ENCODE measurements at places on chromosomes 12 and 14.

GRCh38 chr14:101849640-101850039 lies 88.1 kb downstream of the PPP2R5C start:
- DNase-seq: no peak

GRCh38 chr14:89723930-89724627 lies 230.5 kb downstream of the EFCAB11 start:
- DNase-seq: no peak

DNA sequence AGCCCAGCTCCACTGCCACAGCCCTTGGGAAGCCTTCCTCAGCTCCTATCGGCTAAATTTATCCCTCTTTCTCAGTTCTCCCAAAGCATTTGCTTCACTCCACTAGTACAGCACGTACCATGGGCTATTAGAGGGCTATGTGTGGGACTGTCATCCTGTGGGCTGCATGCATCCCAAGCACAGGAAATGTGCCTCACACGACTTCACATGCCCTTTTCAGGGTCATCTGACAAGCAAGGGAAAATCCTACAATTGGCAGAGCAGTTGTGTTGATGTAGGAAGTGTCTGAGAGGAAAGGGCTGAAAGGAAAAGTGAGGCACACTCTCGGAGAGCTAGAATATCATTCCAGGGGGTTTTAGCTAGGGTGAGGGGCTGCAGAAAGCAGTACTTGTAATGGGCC lies 47.6 kb downstream of the NINJ2 start:
- no peak for DNase-seq

DNA sequence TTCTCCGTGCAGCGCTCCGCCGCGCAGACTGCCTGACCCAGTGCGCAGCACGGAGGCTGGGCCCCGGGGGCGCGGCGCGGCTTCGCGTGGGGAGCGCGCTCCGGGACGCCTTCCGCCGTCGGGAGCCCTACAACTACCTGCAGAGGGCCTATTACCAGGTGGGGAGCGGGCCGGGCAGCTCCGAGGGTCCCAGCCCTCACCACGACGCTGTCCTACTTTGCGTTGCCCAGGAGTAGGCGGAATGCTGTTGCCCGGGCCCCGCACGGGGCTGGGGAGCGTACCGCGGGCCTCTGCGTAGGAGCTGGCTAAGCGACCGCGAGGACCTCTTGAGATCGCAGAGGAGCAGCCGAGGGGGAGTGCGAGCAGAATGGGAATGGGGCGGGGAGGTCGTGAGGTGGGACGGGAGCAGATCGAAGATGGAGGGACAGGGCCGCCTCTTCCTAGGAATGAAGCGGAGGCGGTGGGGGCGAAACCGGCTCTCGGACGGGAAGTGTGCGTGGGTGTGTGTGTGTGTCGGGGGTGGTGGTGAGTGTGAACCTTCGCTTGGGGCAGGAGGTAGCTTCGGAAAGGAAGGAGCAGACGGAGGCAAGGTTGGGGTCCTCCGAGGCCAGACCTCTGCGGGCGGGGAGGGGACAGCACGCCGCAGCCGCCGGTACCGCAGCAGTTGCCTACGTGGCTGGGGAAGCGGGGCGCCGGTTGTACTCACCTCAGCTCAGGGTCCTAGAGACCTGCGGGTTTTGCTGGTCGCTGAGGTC lies 751 bp downstream of the P3H3 start:
- DNase-seq: no peak

GRCh38 chr12:119182701-119183493 lies 4.2 kb downstream of the HSPB8 start:
- DNase-seq: no peak

DNA sequence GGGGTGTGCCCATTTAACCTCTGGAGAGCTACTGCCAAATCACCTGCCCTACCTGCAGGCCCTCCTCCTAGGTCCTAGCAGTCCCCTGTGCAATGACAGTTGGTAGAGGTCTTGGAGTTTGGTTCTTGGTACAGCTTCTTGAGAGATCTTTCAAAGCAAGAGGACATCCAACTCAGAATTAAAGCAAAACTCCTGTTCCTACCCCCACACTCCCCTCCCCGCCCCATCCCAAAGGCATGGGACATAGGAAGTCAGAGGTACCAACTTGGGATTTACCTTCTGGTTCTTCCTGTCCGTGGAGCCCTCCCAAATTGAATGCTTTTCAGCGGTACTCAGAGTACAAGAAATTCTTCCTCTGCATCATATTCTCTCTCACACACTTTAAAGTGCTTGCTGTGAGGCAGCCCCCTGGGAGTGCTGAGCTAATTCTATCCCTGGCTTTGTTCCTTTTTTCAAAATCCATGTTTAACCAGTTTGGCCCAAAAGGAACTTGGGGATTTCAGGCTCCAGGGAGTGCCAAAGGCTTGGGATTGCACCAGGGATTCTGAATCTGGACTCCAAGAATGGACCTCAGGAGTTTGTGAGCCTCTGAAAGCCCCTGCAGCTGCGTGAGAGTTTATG lies 40.8 kb downstream of the GALNT16 start:
- no peak for DNase-seq

GRCh38 chr12:25796523-25797000 lies 161.9 kb upstream of the RASSF8 start:
- DNase-seq: no peak

DNA sequence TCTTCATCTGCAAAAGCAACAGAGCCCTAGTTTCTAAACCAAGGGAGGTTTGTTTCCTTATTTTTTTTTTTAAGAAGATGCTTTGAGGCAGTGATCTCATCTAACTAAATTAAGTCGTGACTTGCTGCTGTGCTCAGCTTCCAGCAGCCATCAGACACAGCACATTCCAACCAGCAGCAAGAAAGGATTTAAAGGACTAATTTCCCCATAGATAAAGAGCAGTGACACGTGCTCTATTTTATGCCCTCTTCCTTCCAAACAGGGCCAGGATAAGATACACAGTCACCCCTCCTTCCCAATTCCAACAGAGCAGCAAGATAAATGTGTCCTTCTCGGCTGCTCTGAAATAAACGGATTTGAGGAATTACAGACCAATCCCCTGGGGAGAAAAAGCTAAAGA lies 81.7 kb downstream of the PRKAB1 start:
- DNase-seq: no peak

- DNase-seq: no peak
These were observed 20.5 kb downstream of the BRAP start for GRCh38 chr12:111664961-111665865.

DNA sequence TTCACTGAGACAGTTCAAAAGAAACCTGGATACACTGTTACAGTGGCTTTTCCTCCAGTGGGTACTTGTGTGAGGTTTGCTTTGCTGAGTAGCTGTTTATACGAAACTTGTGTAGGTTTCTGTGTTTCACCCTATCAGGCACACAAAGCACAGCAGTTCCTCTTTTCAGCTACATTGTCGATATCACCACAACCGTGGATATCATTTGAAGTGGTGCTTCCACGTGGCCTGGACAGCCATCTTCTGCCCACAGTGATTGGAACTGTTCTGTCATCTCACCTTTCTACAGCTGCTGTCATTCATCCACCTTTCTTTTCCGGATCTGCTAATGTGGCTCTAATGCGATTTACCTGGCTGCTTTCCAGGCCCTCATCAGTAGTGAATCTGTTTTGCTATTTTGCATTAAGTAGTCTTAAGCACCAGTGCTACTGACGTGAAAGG lies 368.8 kb downstream of the SYT1 start:
- no peak for DNase-seq

DNA sequence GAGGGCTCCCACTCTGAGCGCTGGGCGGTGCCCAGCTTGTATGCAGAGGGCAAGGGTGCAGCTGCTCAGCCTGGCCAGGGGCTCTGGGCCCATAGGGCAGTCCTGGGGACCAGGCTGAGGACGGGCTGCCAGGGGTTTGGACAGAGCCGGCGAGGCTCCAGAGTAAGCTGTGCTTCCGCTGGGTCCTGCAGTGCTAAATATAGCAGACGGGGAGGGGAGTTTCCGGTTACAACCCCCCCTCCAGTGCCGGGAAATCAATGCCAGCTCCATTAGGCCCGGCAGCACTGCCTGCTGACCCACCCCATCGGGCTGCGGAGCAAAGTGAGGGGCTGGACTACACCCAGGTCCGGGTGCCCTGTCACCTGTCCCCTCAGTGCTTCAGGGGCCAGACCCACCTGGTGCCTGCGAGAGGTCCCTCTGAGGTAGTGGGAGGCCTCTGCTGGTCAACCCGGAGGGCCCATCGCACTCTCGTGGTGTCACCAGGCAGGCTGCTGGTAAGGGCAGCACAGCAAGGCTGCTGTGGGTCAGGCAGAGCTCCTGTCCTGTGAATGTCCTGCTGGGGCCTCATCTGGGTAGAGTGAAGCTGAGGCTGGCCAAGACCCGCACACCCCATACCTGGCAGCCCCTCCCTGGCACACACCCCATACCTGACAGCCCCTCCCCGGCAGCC lies 2.6 kb upstream of the JAG2 start:
- no peak for DNase-seq

DNA sequence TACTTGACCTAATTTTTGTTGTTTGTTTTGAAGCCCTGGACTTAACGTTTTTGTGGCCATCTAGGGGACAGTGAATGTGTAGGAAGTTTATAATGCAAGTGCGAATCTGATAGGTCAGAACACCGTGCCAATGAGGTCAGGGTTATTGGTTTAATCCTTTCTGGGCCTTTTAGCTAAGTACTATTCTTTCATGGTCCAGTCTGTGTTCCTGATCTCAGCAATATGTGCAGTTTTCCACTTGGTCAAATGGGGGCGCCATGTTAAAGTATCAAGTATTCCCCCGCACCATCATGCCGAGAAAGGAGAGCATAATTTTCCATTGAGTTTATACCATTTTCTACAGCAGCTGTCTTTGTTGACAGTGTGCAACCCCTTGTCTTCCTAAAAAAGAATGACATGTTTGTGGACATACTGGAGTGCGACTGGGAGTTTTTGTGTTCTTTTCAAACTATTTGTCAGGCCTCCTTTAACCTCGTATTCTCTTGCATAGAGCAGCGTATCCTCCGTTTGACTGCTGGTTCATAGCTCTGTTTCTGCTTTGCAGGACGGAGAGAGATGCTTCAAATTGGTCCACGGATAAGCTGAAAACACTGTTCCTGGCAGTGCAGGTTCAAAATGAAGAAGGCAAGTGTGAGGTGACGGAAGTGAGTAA lies 1.3 kb downstream of the AHSA1 start:
- DNase-seq: peak; percentile 8

- no peak for DNase-seq
These were observed 117.4 kb upstream of the RTL1 start for GRCh38 chr14:101020834-101021370.

- no peak for DNase-seq
These were observed 67.3 kb upstream of the FUT8 start for GRCh38 chr14:65345266-65345665.

GRCh38 chr12:27342536-27342935 lies 9.9 kb downstream of the BMAL2 start:
- DNase-seq: no peak

DNA sequence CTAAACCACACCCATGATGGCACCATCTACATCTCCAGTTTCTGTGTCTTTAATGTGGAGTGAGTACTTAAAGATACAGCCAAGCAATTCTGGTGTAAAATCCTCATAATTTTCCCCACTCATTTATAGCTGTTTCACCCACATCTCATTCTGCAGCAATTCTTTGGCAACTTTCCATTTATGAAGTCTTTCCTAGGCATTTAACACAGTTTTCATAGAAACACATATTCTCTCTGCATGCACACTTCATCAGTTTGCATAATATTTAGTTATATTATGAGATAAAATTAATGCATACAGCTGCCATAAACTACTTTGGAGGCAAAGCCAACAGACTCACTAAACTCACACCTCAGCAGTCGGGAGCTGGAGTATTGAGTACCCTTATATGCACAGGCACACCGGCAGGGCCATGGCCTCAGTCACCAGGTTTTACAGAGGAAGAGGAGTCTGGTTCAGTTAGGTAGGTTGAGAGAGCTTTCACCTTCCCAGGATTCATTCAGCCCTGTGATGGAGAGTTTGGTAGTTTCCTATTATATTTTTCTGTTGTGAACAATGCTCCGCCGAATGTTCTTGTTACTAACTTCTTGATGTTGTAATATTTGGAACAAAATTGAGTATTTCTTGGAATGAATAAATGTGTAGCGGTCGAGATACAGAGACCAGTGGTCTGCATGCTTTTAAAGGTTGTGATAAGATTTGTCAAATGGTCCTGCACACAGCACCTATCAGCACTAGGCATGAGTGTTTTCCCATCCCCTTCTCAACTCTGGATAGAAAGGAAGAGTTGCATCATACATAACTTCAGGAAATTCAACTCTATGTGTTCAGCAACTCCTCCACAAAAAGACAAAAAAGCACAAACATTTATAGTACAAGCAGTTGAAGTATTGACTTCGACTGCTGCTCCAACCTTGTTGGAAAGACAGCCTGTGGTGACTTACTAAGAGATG lies 123.5 kb downstream of the TTC8 start:
- no peak for DNase-seq

GRCh38 chr14:85334316-85334715 lies 195.6 kb upstream of the FLRT2 start:
- no peak for DNase-seq

DNA sequence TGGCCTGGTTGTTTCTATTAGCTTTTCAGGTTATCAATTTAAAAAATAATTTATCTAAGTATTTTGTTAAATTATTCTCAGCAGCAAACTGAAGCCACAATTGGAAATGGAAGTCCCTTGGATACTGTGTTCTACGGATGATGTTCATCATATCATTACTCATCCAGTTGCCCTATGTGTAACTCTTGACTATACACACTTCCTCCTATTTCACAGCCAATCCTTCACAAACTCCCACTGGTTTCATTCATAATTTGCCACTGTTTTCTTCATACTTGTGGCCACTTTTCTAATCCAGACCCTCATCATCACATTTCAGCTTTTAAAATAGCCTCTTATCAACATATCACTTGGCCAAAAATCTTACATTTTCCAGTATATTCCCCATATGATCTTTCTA lies 84.0 kb downstream of the CATSPERB start:
- DNase-seq: no peak

- DNase-seq: no peak
These were observed 10.0 kb downstream of the PGF start for GRCh38 chr14:74945261-74945851.

DNA sequence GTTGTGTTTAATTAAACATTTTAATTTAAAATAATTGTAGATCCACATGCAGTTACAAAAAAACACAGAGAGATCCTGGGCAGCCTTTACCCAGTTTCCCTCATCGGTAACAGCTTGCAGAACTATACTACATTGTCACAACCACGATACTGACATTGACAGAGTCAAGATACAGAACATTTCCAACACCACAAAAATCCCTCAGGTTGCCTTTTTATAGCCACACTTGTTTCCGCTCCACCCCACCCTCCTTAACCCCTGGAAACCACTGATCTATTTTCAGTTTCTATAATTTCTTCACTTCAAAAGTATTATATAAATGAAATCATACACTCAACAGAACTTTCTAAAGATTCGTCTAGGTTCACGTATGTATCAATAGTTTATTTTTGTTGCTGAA lies 458.8 kb upstream of the SOX5 start:
- no peak for DNase-seq

GRCh38 chr12:15543347-15543746 lies 221.0 kb downstream of the PTPRO start:
- no peak for DNase-seq

Data from stimulated activated CD4-positive, alpha-beta T cell treated with anti-CD3 and anti-CD28 coated beads, Interleukin-15, amount 100 ng/mL, for 1 hour (primary cell).